H4 (cell line): ENCODE measurements at places on chromosomes 2 and 18. TPM values are rescaled to one million over a fixed set of nuclear protein-coding genes. Genes with fewer than 3 reads are reported as not detected.
A peak's percentile ranks its signal among the peaks of the same experiment; 100 is the strongest.

DNA sequence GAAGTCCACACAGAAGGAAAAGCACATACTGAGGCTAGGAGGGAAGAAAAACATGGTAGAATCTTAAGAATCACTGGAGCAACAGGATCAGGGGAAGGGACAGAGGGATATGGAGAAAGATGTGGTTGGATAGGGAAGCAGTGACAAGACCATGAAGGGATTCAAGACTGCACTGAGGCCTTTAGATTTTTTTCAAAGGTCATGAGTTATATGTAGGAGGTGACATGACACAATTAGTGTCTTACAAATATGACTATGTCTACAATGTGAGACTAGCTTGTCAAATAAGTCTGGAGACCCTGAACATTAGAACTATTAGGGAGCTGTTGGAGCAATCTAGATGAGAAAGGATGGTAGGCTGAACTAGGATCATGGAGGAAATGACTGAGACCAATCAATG, 1130.3 kb upstream of the ZEB2 start:
- DNase-seq = no peak

DNA sequence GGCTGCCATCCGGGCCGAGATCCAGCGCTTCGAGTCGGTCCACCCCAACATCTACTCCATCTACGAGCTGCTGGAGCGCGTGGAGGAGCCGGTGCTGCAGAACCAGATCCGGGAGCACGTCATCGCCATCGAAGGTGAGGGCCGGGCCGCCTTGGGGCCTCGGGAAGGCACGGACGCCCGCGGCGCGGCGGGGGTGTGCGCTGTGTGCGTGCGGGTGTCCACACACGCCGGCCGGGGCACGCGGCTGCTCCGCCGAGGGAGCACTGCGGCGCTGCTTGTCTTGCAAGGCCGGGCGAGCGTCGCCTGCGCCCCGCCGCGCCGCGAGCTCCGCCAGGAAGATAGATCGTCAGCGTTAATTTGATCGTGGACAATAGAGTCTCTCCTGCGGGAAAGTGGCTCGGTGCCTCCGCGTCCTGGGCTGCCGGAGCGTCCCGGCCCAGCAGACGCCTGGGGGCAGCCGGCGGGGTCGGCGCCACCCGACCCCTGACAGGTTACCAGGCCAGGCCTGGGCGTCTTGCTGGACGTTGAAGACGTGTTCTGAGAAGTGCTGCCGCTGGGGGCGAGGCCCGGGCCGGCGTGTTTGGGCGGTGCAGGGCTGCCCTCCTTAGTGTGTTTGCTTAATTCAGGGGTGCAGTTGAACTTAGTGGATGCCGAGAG, 1.0 kb downstream of the AGAP1 start:
- no peak for DNase-seq

DNA sequence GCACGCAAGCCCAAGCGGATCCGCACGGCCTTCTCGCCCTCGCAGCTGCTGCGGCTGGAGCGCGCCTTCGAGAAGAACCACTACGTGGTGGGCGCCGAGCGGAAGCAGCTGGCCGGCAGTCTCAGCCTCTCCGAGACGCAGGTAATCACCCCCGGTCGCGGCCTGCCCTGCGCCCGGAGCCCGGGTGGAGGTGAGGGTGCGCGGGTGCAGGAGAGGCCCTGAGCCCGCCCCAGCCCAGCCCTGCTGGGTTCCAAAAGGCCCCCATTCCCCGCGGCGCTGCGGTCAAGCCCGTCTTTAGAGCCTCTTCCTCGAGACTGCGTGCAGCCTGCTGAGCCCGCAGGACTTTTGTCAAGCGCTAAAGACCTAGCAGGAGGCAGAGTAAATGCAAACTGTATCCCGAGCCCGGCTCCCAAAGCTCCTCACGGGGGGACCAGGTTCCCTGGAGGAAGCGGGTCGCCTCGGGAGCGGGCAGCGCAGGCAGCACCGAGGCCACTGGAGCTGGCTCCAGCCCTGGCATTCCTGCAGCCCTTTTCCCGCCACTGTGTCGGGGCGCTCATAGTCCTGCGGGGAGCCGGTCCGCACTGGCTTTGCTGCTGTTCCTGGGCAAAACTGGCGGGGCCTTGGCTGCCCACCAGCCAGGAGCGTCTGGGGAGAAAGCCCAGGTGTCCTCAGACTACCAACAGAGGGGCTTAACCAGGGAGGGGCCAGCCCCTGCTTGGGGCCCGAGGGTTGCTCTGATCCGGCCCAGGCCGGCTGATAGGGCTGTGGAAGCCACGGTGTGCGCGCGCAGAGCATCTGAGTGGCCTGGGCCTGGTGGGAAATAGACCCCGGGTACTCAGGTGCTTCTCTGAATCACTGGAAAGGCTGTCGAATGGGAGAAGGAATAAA, 7.3 kb downstream of the EMX1 start:
- no peak for DNase-seq

BMP10 gene
- total RNA-seq = not detected in 2 replicates

DNA sequence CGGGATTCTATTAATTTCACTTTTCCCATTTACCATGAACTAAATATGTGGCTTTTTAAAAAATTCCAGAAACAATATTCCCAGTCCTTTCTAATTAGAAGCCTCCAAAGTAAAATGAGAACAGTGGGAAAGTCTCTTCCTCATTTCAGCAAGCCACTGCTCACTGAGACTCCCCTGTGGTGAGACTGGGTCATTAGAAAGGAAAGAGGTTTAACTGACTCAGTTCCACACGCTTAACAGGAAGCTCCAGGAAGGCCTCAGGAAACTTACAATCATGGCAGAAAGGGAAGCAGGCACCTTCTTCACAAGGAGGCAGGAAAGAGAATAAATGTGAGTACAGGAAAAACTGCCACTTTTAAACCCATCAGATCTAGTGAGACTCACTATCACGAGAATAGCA, 258.9 kb upstream of the CHAC2 start:
- DNase-seq = peak; percentile 8

SLC38A11 gene
- total RNA-seq = not detected in 2 replicates

DNA sequence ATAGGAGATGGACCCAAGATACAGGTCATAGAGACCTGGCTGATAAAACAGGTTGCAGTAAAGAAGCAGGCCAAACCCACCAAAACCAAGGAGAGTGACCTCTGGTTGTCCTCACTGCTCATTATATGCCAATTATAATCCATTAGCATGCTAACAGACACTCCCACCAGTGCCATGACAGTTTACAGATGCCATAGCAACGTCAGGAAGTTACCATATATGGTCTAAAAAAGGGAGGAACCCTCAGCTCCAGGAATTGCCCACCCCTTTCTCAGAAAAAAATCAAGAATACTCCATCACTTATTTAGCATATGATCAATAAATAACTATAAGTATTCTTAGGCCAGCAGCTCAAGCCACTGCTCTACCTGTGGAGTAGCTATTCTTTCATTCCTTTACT, 574.7 kb upstream of the ID2 start:
- no peak for DNase-seq

CAVIN2 gene
- 1.4 and 1.9 TPM in 2 replicates for total RNA-seq

- DNase-seq = no peak
These were observed 12.9 kb upstream of the TEX51 start for GRCh38 chr2:126885751-126886210.

AKAIN1 gene
- not detected in 2 replicates for total RNA-seq

CAD gene
- total RNA-seq = 4.7 and 6.9 TPM in 2 replicates

DNA sequence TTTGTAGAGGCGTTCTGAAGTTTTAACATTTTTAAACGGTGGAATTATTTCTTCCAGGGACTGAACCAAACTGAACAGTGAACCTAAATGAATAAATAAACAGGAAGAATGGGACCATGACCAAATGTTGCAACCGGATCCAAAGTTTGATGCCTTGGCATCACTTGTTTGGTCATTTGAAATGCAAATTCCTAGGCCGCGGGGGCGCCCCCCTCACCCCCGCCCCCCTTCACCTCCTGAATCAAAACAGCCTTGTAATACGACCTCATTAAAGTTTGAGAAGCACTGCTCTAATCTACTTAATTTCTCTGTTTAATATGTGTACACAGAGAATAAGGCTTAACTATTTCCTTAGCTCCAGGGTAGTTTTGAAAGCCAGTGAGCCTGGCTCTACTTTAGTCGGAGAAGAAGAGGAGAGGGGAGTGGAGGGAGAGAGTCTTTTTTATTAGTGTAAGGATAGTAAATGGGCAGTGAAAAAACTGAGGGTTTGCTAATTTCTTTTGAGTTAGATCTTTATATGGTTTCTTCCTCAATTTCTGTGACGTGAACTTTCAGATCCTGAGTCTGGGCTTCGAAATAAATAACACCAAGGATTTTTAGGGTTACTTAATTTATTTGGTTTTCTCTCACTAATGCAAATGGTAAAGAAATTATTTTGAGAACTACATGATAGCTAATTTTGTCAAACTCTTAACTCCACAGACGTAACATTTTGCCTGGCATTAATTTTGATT, 5.7 kb downstream of the C2orf80 start:
- DNase-seq = no peak

ZBTB7C gene
- 1.0 and 1.1 TPM in 2 replicates for total RNA-seq

DNA sequence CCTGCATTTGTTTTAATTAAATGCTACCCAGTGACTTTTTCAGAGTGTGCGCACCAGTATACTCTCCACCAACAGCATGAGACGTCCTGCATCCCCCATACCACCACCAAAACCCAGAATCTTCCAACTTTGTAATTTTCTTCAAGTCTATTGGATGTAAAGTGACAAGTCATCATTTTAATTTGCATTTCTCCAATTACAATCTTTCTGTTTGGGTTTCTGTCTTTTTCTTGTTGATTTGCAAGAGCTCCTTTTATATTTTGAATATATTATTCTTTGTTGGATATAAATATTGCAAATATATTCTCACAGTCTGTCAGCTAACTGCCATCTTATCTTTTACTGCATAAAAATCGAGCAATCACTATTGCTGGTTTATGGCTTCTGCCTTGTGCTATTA, 96.6 kb downstream of the FAM168B start:
- DNase-seq = no peak

GRCh38 chr2:151498178-151498577, 88.5 kb downstream of the RIF1 start:
- DNase-seq = no peak

GRCh38 chr2:76667821-76668271, 854.3 kb downstream of the LRRTM4 start:
- no peak for DNase-seq

GRCh38 chr2:180707884-180708205, 272.6 kb upstream of the UBE2E3 start:
- DNase-seq = peak; percentile 87
